ENCODE measurements at places on chromosomes 4 and X.

GRCh38 chr4:114015444-114015899 is 36.0 kb upstream of the ARSJ start:
- DNase-seq = no peak

DNA sequence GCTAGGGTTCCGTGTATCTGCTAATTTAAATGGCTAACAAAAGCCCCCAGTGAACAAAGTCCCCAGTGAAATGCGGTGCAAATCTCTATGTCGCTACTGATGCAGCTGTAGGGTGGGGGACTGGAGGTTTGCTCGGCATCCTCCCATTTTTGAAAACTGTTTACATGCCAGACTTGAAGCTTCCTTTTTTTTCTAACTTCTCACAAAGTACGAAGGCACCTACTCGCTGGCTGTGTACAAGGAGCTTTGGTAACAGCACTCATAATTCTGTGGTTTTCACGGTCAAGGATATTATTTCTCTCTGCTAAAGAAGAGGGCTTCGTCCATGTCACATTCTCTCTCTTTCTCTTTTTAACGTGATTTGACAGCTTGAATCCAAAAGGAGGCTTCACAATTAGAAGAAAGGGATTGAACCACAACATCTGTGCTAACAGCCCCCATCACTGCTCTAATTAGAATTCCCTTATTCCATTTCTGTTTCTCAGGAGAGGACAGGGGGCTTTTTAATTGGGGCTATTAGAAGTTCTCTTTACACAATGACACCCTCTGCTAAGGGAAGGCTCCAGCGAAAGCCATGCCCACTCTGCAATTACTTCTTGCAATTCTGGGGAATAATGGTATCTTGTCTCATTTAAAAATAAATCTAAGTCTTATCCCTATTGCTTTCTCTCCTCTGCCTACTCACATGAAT is 46.7 kb downstream of the TMEM156 start:
- DNase-seq = no peak

DNA sequence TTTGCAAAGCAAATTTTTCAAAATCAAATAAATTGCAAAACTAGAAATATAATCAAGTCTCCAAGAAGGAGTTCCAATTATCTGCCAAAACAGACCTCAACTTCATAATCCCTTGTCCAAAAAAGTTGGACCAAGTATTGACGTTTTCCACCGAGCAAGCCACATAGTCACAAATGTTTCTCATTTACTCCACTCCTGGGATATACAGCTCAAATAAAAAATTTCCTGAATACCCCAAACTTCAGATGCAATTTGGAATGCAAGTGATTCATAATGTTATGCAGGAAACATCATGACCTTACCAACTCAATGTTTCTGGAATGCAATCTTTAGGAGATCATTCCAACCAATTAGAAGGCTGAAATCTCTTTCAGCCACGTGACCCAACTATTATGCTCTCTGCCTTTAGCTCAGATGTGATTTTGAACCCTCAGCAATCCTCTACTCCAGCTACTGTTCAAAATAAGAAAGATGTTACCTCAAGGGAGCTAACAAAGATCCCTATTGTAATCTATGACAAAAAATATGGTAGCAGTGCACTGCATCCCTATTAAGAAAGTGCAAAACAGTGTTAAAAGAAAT is 72.4 kb downstream of the PRDM5 start:
- DNase-seq = no peak

GRCh38 chr4:106414366-106414765 is 45.8 kb upstream of the GIMD1 start:
- no peak for DNase-seq

GRCh38 chr4:35138449-35138848 is 1105.9 kb downstream of the ARAP2 start:
- no peak for DNase-seq

GRCh38 chrX:101484135-101484534 is 1.1 kb upstream of the ARMCX4 start:
- DNase-seq = no peak

- DNase-seq = no peak
Measured at GRCh38 chrX:84873176-84873575, 130.5 kb upstream of the APOOL start.

GRCh38 chrX:74324131-74324530 is 20.2 kb downstream of the ZCCHC13 start:
- DNase-seq = no peak
